Thyroid gland (tissue), 4 donors: ENCODE measurements at places on chromosomes 12 and 14. TPM values are rescaled to one million over a fixed set of nuclear protein-coding genes. Genes with fewer than 3 reads are reported as not detected.

DNA sequence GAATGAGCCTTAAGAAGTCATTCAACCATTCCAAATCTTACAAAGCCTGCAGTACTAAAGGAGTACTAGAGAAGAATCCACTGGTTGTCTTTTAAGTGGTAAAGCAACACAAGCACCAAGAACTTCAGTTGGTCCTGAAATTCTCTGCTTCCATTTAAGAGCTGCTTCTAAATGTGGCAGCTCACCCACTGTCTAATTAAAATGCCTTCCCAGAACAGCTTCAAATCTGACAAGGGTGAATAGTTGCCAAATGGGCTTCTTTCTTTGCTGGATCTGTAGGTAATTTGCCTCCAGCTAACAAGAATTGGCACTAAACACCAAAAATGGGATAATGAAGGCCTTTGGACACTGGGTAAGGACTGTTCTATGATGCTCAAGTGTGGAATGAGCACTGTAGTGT, 72.2 kb upstream of the NAP1L1 start:
- no peak for DNase-seq

Gene RNU4-1
- total RNA-seq: under 0.01 TPM

- no peak for DNase-seq
These were observed 1.1 kb upstream of the CATSPERB start for GRCh38 chr14:91732859-91733477.

- DNase-seq: no peak
These were observed 5.4 kb downstream of the CMTM5 start for GRCh38 chr14:23382276-23382675.

DNA sequence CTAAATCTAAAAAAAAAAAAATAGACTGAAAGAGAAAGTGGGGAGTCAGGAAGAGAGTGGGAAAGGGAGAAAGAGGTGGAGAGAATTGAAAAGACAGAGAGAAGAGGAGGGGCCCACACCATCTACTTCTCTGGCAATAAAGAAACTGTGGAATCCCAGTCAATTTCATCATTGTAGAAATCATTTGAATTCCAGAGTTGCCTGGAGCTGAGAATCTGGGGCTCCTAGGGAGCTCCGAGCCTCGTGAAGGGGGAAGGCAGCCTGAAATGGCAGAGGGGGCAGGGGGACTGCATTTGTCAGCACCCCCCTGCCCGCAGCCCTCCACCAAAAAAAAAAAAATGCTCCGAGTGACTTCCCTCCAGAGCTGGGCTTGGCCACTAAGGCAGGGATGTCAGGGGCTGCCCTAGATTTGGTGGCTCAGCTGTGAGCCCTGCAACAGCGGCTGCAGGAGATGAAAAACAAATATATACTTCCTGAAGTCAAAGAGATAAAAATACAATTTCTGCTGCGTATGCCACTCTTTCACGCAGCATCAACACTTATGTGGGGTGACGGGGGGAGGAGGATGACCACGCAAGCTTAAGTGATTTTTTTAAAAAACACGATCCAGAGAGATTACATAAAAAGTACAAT, 80.5 kb downstream of the BCL11B start:
- DNase-seq: no peak

DNA sequence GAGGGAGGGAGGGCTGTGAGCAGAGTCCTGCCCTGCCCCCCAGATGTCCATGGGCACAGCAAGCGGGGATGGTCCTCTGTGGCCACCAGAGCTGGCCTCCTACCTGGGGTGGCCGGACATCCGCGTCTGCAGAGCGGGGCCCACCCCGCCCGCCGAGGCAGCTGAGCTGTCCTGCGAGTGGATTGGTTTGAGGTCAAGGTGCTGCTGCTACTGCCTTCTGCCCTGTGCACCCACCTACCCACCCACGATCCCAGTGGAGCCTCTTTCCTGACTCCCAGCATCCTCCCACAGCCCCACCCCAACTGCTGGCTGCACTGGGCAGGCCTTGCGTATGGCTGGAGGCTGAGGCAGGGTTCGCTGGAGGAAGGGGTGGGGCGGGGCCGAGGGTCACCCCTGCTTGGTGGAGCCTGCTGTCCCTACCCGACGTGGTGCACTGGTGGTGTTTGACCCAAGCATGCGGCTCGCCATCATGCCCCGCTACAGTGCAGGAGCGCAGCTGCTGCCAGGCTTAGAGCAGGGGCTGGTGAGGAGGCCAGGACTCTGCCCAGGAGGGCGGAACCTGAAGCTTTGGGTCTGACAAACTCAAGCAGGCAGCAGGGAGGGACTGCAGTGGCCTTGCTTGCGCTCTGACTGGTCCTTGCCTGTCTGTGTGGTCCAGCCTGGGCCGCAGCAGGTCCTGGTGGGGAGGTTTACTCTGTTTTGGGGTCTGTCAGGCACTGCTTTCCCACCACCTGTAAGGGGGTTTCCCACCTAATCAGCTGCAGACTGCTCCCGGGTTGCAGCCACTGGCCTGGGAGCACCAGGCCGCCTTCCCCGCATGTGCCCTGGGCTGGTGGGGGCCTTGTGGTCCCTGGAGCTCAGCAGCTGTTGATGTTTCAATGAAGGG, 23.7 kb downstream of the CEP170B start:
- DNase-seq: no peak

Gene CRIP1
- total RNA-seq: 30.8 TPM

- DNase-seq: no peak
These were observed 3.9 kb upstream of the SYNE3 start for GRCh38 chr14:95520346-95520745.

DNA sequence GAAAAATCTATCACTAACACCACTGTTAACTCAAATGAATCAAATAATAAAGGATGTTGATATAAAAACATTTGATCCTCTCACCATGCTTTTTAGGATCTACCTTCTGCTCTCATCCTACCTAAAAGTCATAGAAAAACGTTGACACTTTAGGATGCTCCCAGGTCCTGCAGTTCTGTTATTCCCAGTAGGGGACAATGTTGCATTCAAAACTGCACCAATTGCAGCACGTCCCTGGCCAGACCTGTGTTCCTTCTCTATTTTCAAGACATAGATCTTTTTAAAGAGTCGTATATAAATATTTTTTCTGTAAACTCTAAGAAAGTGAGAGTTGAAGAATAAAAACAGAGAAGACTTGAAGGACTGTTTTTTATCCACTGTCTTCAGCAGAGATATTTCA, 8.8 kb downstream of the AICDA start:
- DNase-seq: no peak

DNA sequence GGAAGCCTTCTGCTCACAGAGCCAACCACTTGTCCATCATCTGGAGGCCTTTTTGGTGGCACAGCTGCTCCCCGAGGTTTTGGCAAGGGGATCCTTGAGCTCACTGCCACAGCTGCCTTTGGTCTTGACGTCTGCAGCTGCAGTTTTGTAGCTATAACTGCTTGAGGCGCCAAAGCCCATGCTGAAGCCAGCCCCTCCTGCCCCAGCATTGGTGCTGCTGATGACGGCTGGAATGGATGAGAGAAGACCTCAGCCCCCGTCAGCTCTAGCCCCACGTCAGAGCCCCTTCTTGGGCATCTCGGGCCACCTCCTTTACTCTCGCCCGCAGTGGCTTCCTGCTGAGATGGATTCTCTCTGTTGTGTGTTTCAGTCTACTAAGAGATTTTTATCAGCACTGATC, 12.3 kb upstream of the KRT74 start:
- no peak for DNase-seq

Gene SYNDIG1L
- not detected for total RNA-seq

DNA sequence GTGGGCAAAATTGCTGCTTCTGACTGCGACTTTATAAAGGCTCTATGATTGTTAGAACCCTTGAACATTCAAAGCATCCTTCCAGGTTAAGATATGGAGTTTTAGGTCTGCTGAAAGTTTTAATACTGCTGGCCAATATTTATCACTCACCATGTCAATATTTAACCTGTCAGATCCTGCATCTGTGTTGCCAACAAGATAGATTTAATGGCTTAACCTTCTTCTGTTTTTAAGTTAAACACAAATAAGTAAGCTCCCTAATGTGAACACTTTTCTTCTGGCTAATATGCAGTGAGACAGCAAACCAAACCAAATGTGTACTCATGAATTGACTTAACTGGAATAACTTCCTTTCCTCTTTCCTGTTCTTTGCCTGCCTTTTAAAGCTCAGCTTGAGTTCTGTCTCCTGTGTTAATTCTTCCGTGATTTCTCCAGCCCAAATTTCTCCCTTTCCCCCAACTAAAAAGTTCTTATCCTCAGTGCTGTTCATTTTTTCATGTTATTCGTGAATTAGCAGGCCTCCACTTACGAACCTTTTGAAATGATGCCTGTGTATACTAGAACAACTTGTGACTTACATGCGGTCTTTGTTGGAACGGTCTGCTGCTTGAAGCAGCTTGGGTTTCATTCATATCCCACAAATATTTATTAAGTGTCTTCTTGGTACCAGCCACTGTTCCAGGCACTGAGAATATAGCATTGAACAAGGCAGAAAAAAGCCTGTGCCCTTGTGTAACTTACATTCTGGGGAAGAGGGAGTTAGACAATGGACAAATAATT, 9.1 kb downstream of the FBXW8 start:
- DNase-seq: peak; percentile 60

Gene CHGA
- 9.6 TPM for total RNA-seq

GRCh38 chr12:130446846-130447654, 109.4 kb downstream of the PIWIL1 start:
- no peak for DNase-seq

GRCh38 chr12:125353871-125354270, 288.6 kb downstream of the AACS start:
- DNase-seq: no peak

Gene RASAL1
- 42.9 TPM for total RNA-seq

Gene SPX
- 18.0 TPM for total RNA-seq

GRCh38 chr12:112352921-112353320, 29.3 kb downstream of the HECTD4 start:
- DNase-seq: no peak

- no peak for DNase-seq
These were observed 83.4 kb downstream of the GAS2L3 start for GRCh38 chr12:100656856-100657255.

- DNase-seq: no peak
These were observed 583 bp downstream of the DNAH10 start for GRCh38 chr12:123762715-123763052.

Gene PTPN21
- 38.6 TPM for total RNA-seq

- peak; percentile 66 for DNase-seq
These were observed 44.8 kb downstream of the CPSF6 start for GRCh38 chr12:69284131-69284530.

DNA sequence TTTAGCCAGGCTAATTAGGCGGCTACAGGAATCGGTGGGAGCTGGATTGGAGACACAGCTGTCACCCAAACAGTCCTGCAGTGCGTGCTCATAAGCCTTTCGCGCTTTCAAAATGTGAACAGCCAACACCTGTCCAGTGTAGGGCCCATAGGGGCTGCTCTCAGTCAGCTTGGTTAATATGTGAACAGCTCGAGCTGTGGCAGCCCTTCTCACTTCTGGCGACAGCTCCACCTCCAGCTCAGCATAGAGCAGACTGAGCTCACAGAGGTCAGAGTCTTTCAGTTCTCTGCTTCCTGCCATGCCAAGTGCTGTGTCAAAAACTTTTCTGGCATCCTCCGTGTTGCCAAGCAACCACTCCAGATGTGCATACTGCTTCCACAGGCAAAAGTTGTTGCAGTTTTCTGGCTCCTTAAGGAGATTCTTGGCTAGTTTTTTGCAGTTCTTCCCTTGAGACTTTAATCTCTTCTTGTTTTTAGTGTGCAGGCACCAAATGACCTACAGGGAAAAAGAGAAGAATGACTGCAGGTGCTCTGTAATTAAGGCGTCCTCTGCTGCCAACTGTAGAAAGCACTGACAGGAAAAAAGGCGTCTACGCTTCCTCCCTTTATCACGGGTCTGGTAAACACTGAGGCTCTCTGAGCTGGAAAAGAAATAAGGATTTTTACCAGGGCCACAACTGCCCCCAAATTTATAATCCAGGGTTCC, 32.5 kb downstream of the PSMC1 start:
- DNase-seq: no peak

Gene RHEBL1
- not detected for total RNA-seq

- no peak for DNase-seq
These were observed 88.6 kb upstream of the TMEM233 start for GRCh38 chr12:119505001-119505400.

DNA sequence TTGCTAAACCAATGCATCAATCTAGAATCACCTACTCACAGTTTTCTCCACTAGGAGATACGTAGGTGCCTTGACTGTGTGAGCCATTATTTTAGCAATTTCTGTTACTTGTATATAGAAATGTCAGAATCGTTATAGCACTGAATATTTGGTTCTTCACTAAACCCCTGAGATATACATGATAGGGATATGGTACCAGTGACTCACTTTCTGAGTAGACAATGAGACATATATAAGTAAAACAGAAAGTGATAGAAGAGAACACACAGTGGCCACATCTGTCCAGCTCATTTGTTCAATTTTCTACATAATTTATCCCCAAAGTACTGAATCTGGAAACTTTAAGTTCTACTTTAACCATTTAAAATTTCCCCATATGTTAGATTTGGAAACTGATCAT, 1505.5 kb upstream of the TMEM132C start:
- DNase-seq: no peak

Gene RNASE4
- 50.5 TPM for total RNA-seq

- DNase-seq: no peak
These were observed 69.9 kb upstream of the FOXN3 start for GRCh38 chr14:89486961-89487360.

Gene ABCB9
- 5.7 TPM for total RNA-seq

Gene HPD
- total RNA-seq: 1.2 TPM

GRCh38 chr12:107337346-107338095, 244.2 kb upstream of the CRY1 start:
- no peak for DNase-seq

DNA sequence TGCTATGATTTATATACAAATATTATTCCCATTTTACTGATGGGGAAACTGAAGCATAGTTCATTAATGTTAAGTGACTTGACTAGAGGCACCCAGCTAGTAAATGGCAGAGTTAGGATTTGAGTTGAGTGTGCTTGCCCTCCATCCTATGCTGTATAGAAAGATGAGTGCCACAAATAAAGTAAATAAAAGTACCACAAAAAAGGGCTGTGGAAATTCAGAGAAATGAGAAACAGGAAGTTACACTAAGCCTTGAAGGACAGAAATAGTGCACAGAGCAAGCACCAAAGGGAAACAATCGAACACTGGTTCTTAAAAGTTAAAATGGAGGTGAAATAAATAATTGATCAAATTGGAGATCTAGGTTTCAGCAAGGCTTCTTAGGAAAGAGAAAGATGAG, 9.2 kb upstream of the ABCD2 start:
- no peak for DNase-seq

- DNase-seq: no peak
These were observed 67.7 kb downstream of the ZC3H14 start for GRCh38 chr14:88630565-88630964.

Gene SLC5A8
- 114 TPM for total RNA-seq
